ENCODE measurements at places on chromosomes 4 and X.
A peak's percentile ranks its signal among the peaks of the same experiment; 100 is the strongest.

GRCh38 chr4:32226204-32226603 is 1506.0 kb downstream of the PCDH7 start:
- no peak for DNase-seq

GRCh38 chr4:110163327-110164069 is 34.9 kb downstream of the ELOVL6 start:
- no peak for DNase-seq

GRCh38 chr4:105923497-105924238 is 28.4 kb downstream of the NPNT start:
- DNase-seq = no peak

DNA sequence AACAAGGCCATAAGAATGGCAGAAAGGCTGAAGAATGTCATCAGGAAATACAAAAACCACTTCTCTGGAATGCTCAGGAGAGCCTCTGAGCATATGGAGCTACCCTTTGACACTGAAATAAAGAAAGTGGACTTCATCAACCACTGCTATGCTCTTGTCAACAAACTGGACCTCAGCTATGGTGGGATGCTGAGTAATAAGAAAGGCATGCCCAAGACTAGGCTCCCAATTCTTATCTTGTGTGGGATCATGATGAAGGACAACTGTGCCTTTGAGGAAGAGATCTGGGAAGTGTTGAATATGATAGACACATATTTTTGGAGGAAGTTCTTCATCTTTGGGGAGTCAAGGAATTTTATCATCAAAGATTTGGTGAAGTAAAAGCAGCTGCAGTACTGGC is 86.9 kb upstream of the MAGEB16 start:
- no peak for DNase-seq

- no peak for DNase-seq
Measured at GRCh38 chr4:28149762-28150161, 1289.1 kb downstream of the STIM2 start.

DNA sequence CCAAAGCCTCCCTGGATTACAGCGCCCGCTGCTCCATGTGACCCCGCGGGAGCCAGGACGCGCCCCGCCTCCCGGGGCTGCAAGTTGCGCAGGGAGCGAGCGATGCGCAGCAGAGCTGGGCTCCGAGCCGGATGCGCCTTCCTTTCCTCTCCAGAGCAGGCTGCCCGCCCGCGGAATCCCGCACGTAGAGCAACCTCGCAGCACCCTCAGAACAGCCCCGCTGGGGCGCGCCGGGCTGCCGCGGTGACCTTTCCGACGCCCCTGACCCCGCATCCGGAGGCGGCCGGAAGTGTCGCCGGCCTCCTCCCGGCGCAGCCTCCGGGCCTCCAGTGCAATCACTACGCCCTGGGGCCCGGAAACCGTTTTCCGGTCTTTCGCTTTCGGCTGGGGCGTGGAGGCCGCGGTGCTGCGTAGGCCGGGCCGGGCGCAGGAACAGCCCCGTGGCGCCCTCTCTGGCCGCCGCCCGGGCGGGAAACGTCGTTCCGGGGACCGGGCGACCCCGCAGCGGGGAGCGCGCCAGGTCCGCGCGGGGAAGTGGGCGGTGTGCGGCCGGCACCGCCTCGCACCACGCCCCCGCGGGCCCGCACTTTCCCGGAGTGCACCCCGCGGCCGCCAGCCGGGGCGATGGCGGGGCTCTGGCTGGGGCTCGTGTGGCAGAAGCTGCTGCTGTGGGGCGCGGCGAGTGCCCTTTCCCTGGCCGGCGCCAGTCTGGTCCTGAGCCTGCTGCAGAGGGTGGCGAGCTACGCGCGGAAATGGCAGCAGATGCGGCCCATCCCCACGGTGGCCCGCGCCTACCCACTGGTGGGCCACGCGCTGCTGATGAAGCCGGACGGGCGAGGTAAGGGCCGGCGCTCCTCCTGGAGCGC is at the start of gene CYP4V2:
Gene CYP4V2, plus strand, starts transcription at position 368 of the 866 bp plus-strand sequence. Its CDS starts 257 bp downstream, at position 625.
- DNase-seq = peak; percentile 73

DNA sequence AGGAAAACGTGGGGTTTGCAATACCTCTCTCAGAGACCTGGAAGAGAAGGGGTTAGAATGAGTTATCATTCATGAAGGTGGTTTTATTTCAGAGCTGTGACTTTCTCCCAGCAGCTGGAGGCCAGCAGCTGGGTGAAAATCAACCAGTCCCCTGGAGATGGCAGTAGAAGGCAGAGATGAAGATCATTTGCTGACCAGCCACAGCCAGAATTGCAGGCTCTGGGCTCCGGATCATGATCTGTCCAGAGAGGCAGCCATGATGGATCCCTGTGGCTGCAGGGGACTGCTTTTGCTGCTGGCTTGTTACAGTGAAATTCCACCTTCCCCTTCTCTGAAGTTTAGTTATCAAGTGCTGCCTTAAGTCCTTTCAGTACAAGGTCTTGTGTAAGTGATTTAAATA is 46.9 kb upstream of the TAB3 start:
- DNase-seq = no peak

DNA sequence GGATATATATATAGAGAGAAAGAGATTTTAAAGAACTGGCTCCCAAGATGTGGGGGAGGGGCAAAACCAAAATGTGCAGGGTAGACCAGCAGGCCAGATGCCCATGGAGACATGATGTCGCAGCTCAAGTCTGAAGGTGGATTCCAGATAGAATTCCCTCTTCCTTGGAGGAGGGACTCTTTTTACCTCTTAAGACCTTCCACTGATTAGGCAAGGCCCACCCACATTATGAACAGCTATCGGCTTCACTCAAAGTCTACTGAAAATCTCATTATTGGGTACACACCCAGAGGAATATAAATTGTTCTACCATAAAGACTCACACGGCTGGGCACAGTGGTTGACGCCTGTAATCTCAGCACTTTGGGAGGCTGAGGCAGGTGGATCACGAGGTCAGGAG is 59.3 kb downstream of the DHRSX start:
- no peak for DNase-seq

DNA sequence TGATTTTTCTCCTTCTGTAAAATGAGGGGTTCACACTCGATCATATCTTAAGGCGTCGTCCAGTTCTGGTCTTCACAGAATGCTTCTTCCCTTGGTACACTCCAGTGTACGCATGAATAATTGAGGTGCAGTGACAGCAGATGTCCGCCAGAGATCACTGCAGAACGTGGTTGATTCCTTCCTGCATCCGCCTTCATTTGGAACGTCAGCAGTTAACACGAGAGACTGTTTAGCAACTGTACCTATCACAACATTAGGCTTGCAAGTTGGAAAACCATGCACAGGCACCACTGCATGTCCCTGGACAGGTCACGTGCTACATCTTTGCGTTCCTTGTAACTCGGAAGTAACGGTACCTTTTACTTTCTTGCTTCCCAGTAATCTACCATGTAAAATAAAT is 66.0 kb upstream of the GEMIN8 start:
- DNase-seq = no peak

- no peak for DNase-seq
Measured at GRCh38 chrX:10167573-10167972, 10.8 kb downstream of the CLCN4 start.

- DNase-seq = no peak
Measured at GRCh38 chrX:73683236-73683859, 120.4 kb downstream of the CHIC1 start.

DNA sequence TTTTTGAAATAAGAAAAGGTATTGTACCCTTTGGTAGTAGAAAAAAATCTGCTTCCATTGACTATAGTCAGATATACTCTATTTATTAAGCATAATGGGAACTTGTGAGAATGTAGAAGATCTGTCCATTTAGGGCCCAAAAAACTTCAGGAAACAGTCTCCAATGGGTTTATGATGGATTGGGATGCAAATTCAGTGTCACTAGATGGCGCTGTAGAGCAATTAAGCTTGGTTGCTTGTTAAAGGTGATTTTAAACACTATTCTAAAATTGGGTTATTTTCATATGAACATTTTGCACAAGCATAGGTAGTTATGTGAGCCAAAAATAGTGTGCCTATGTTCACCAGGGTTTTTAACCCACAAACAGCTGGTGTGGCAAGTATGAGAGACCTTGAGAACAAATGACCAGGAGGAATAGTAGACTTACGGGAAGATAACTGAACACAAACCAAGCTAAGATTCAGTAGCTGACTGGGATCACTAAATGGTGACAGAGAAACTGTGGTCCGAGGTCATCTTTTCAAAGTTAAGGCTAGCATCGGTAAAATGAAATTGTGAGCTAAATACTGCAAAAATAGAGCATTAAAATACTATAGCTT is 80.3 kb upstream of the LSM6 start:
- no peak for DNase-seq

DNA sequence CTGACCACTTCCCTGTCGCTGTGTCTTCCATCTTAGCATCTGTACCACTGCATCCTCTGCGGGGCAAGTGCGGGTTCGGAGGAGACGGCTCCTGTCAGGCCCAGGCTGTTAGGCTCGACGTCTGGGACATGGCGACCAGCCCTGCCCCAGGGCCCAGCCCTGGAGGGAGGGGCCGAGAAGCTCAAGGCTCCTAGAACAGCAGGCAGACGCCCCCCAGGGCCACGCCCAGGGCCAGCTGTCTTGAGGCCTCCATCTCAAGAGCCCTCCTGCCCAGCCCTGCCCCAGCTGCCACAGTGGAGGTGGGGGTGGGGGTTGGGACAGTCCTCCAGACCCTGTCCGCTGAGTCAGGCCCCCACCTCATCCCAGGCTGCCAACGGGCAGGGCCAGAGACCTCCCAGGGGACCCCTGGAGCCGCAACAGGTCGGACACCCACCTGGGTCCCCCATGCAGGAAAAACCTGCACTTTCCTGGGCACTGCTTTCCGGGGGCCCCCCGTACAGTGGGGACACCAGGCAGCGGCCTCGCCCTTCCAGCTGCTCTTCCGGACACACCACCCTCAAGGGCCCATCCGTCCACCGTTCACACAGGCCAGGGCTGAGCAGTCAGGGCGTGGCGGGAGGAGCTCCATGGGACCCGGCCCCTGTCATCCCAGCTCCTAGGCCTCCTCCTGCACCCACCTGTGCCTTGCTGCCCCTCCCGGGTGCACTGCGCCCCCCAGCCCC is 83.1 kb downstream of the FAM53A start:
- DNase-seq = no peak

GRCh38 chr4:30836231-30836630 is 116.1 kb downstream of the PCDH7 start:
- no peak for DNase-seq

GRCh38 chrX:37685381-37686359 is at the start of gene XK:
XK (plus strand) TSS chrX:37685791; CDS start chrX:37685962, 171 bp downstream.
- peak; percentile 1 for DNase-seq

- DNase-seq = no peak
Measured at GRCh38 chr4:26568446-26568994, 15.4 kb upstream of the TBC1D19 start.

Data from stimulated activated CD8-positive, alpha-beta memory T cell treated with anti-CD3 and anti-CD28 coated beads, Interleukin-15, amount 100 ng/mL, for 24 hours (primary cell).